Activated CD8-positive, alpha-beta memory T cell treated with anti-CD3 and anti-CD28 coated beads for 24 hours (primary cell): ENCODE measurements at places on chromosomes 4 and X.

DNA sequence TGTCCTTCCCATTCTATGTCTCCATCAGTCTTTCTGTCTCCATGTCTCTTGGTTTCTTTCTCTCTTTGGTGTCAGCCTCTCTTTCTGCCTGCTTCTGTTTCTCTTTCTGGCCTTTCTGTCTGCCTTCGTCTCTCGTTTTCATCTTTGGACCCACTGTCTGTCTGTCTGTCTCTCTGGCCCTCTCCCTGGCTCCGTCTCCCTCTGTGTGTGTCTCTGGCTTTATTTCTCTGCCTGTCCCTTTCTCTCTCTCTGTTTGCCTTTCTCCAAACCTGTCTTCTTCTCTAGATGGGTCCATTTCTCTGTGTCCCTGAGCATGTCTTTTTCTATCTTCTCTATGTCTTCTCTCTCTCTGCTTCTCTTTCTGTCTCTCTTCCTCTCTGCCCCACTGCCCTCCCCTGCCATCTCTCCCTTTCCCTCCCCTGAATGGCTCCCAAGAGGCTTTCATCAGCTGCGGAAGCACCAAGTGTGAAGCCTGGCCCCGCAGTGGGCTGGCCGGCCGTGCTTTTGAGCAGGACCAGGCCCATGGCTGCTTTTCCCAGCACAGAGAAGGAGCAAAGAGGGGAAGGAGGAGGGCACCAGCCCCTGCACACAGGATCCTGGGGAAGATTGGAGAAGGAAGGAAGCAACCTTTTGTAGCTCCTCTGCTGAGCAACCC lies 57.4 kb downstream of the PJA1 start:
- no peak for DNase-seq

DNA sequence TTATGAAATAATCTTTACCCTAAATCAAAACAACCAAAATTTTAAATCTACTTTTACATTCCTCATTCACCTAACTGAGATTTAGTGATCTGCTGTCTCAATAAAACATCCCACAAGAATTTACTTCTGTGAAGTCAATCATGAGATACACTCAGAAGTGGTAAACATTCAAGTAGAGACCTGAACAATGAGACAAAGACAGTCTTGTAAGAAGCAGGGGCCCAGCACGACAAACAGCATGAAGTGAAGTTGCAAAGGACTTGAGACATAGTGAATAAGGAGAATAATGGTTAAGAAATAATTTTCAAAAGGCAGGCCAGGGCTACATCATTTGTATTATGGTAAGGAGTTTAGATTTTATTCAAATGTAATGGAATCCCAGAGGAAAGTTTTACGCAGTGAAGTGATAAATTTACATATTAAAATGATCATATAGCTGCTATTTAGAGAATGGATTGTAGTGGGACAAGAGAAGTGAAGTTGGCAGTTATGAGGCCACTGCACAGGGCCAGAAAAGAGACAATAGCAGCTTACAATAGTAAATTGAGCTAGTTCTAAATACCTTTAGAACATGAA lies 101.9 kb downstream of the MAB21L2 start:
- no peak for DNase-seq

GRCh38 chr4:112721627-112722026 lies 84.7 kb downstream of the LARP7 start:
- DNase-seq = no peak

DNA sequence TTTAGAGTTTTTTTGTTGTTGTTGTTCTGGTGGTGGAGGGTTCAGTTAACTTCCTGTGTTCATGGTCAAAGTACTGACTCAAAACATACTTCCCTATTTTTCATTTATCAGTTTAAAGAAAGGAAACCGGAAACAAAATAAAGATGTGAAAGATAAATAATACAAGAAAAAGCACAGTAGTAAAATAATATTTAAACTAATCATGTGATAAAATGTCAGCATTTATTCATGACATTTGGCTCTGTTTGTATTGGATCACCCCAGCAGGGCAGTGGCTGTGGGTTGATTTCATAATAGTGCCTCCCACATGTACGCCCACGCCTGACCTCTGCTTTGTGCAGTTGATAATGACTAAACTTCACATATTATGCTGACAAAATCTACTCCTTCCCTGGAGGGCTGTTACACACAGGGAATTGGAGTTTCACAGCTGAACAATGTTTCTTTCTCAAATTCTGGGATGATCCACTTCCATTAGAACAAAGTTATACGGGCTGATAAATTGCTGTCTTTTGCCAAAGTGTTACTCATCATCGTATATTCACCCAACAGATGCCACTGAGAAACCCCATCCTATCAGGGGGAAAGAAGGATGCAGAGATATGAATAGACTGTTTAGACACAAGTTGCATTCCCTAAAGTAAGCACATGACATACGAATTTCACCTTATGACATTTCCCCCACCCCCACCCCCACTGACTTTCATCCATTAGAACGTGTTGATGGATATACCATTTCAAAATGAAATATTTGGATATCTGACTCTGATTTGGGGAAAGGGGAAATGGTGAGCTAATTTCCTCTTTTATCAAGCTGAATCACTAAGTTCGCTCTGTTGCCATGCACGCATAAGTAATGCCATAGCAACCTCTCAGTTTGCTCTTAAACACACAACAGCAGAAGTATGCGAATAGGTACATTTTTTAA lies 48.3 kb downstream of the AMELX start:
- DNase-seq = no peak

DNA sequence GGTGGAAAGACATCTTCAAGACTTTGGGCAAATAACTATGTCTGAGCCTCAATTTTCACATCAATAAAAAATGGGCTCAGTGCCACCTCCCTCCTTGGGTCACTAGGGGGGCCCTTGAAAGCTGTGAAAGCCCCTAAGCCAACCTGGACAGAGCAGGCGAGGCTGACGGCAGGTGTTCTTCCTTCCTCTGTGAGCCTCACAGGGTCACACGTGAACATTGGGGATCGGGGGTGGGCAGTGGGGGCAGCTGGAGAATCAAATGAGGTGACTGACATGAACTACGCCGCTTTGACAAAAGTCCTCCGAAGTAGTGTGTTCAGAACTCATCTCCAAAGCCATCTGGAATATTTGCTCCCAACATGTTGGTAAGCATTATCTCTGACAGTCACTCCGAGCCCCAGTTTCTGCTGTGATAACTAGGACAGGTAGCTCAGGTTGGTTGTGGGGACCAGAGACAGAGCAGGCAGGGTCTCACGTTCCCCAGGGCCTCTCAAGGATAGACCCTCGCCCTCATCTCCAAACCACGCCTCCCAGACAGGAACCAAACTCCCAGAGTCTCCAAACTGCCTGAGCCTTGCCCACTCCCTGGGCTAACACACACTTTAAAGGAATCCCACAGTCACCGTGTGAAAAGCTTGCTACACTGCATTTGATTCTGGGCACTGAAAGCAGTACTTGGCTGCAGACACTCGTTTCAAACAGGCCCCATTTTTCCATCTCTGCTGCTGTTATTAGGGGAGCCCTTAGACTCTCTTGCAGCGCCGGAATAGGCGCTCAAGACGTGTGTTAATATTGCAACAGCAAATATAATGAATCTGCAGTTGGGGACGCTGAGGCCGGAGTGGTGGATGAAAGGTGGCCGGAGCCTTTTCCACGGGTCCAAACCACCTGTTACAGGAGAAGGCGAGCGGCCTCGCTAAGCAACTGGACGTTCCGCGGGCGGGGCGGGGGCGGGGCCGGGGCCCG lies 717 bp upstream of the WFS1 start:
- no peak for DNase-seq

GRCh38 chrX:16589211-16589610 lies 60.7 kb upstream of the S100G start:
- no peak for DNase-seq

GRCh38 chr4:6643141-6643847 lies 2.8 kb downstream of the MRFAP1 start:
- no peak for DNase-seq
